Immature natural killer cell (primary cell): ENCODE measurements at places on chromosomes 3 and 15. TPM values are rescaled to one million over a fixed set of nuclear protein-coding genes. Genes with fewer than 3 reads are reported as not detected.

Gene CP
- not detected for polyA plus RNA-seq

GRCh38 chr3:152380043-152380442 lies 111.3 kb downstream of the MBNL1 start:
- H3K36me3 ChIP-seq: no peaks in the 10 kb centered on the region
- H3K4me1 ChIP-seq: peaks cover 75% of the 10 kb centered on the region
- peak overlapping the region; percentile 39 for H3K4me3 ChIP-seq
- no peak for DNase-seq
- H3K27me3 ChIP-seq: no peaks in the 10 kb centered on the region

DNA sequence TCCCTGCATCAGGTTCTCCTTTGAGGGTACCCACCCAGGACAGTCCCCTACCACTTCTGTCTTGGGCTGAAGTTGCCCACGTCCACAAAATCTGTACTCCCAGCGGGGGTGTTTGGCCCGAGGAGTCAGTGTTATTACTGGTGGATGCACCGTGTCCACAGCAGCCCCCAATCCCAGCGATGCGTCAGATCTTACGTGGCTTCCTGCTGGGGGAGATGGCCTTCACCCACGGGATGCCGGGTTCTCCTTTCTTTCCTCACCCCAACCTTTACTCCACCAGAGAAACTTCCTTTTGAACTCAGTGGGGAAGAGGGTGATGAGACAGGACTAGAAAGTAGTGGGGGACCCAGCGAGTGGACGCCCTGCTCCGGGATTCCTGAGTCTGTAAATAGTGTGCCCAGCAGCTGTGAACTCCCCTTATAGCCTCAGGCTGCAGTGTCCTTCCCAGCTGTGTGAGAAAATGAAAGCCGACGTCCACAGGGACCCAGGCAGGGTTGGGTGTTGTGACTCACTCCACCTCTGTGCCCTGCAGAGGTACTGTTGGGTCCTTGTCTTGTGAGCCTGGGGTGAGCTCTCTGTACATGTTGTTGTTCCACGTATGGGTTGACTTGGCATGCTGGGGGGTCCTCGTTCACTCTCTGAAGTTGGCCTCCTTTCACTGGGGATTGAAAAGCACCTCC lies 31.5 kb downstream of the CRTAP start:
- no peak overlapping the region for H3K27ac ChIP-seq
- no peaks in the 10 kb centered on the region for H3K27me3 ChIP-seq
- peaks cover 17% of the 10 kb centered on the region for H3K36me3 ChIP-seq

DNA sequence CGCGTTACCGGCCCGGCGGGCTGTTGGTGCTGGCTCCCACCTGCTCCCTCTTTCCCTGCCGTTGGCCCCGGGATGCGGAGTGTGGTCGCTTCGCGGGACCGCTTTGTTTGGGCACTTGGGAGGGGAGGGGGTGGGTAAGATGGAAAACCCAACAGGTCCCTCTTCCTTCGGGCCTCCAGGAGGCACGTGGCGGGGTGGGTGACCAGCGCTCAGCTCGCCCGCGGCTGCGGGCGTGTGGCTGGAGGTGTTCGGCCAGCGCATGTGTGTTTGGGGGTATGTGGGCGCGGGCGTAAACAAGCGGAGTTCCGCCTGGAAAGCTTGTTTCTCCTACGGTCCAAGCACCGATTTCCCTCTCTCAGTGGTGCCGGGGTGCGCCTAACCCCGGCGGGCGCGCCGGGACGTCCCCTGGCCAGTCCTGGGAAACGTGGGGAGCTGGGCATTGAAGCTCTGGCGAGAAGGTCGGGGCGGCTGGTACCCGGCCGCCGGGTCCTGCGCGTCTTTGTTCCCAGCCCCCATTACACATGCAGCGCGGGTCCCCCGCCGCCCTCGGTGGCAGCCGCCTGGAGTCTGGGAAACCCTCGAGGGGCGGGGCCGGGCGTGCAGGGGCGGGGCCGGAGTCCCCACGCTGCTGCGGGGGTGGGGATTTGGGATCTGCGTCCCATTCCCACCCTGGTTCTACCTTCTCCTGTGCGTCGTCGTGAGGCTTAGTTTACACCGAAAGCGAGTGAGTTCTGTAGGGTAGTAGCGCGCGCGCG lies 1.4 kb downstream of the ACVR2B start:
- H3K27ac ChIP-seq: no peak overlapping the region
- H3K27me3 ChIP-seq: peaks cover 9% of the 10 kb centered on the region
- DNase-seq: peak; percentile 8

Gene TTLL13
- polyA plus RNA-seq: 2.0 TPM

Gene PLSCR4
- not detected for polyA plus RNA-seq
